ENCODE measurements at places on chromosomes 12 and 14.

- DNase-seq, result no peak
Observed at GRCh38 chr12:42968426-42968825, 378.9 kb upstream of the PRICKLE1 start.

DNA sequence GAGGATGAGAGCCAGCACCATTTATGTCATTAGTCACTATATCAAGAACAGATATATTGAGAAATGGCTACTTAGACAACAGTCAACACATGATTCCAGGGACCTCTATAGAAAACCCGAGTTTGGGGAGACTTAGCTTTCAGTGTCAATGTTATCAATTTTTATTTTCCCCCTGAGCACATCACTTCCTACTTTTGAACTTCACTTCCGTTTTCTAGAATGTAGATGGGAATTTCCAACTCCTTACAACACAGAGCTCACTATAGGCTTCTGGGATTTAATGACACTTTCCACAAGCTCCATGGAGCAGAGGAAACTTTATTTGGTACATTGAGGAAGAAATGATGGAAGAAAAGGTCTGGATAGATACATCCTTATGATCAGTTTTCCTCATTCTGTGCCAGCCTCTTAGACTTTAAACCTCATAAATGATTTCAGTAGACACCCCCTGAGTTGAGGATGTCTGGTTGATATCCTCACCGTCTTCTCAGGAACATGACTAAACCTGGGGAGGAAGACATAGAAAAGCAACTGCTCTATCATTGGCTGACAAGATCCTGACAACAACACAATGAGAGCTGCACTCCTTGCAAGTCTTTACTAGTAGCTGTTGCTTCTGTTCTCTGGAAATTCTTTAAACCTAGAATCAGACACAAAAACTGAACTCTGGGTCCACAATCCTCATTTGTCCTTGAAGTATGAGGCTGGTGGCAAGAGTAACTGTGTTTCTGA lies 449.4 kb upstream of the OR4E1 start:
- no peak for DNase-seq

GRCh38 chr12:57380300-57380699 lies 50.5 kb downstream of the R3HDM2 start:
- DNase-seq, result no peak

DNA sequence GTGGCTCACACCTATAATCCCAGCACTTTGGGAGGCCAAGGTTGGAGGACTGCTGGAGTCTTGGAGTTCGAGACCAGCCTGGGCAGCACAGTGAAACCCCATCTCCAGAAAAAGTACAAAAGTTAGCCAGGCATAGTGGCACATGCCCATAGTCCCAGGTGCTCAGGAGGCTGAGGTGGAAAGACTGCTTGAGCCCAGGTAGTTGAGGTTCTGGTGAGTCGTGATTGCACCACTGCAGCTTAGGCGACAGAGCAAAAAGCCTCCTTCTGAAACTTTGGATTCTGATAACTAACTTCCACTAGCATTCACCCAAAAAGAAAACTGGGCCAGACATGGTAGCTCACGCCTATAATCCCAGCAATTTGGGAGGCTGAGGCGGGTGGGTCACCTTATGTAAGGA lies 6.6 kb downstream of the BTBD7 start:
- no peak for DNase-seq

- no peak for DNase-seq
Observed at GRCh38 chr14:85445151-85445795, 84.7 kb upstream of the FLRT2 start.

DNA sequence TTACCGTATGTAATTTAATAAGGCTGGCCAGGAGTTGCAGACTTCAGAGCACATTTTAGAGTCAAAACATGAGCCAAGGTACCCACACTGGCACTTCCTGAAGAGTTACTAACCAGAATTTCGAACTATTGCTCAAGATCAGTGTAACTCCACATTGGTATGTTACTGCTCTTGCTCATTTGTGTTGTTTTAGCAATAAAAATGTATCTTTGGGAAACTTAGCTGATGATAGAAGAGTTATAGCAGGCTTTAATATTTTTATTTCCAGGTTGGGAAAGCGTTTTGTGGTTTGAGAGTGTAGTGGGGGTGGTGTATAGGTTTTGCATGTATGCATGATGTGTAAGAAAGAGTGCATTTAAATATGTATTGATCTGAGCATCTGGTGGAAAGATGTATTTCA lies 96.6 kb downstream of the SCN8A start:
- no peak for DNase-seq

DNA sequence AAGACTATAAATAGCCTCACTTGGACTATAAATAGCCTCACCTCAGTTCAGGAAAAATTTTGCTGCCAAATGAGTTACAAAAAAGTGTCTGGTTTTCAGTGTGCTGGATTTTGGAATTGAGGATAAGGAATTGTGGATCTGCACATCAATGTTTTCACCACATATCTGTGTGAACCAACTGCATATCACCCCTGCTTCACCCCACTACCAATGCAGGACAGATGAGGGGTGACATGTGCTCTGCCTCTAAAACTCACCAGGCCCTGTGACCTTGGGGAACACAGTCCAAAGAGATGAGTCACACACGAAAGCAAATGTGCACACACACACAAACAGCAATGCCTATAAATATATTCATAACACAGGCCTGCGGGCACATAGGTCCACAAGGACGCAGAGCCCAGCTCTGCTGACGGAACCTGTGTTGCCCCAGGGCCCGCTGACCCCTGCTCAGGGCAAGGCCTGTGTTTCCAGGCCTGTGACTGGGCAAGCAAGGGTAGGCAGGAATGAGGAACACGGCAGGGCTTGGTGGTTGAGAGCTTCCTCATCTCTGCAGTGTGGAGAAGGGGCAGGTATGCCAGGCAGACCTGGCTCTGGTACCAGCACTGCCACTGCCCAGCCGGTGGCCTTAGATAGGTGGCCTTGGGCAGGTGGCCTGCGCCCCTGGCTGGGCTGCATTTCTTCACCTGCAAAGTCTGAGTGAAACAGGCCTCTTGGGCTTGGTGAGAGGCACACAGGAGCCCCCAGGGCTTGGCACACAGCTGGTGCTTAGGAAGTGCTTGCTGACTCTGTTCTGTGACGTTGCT lies 82.4 kb downstream of the ARL6IP4 start:
- DNase-seq, result no peak

DNA sequence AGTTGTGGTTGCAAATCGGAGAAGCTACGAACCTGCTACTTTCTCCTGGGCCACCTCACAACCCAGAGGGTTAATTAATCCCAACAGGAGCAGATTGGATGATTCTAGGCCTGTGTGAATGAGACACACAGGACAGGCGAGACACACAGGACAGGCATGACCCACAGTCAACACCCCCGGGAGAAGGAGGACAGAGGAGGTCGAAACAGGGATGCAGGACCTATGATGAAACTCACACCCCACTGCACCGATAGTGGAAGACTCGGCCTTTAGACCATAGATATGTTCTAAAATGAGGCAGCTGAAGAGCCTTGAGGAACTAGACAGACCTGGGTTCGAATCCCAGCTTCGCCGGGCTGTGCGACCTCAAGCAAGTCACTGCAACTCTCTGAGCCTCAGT lies 11.6 kb downstream of the TMEM119 start:
- no peak for DNase-seq

GRCh38 chr14:90645842-90646443 lies 170.3 kb downstream of the TTC7B start:
- DNase-seq, result no peak

DNA sequence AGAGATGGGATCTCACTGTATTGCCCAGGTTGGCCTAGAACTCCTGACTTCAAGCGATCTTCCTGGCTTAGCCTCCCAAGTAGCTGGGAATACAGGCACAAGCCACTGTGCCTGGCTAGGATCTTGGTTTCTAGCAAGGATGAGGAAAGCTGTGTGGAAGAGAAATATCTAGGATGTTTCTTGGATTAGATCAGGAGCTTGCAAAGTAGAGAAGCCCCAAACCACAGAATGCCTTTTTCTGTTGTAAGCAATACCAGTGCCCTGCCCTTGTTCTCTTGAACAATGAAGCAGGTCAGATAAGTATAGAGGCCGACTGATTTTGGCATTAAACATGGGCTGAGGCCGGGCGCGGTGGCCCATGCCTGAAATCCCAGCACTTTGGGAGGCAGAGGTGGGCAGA lies 44.3 kb upstream of the STRN3 start:
- DNase-seq, result no peak

DNA sequence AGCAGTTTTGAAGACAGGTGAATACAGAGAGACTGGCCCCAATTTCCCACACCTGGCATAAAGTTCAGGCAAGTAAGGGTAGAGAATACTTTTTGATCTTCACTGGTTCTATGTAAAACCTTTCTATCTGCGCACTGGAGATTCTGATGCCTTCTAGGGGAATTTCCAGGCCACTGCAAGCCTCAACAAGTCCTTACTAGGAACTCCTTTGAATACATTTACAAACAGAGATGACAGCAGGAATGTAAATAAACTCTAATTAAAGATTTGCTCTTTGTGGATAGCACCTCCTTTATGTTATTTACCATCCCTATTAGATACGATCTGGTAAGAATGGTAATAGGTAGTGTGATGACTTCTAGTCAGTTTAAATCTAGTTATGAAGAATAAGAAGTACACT lies 69.2 kb downstream of the NTN4 start:
- DNase-seq, result no peak

- DNase-seq, result no peak
Observed at GRCh38 chr12:22919883-22920282, 294.9 kb downstream of the ETNK1 start.

GRCh38 chr14:31572955-31573354 lies 11.8 kb downstream of the NUBPL start:
- no peak for DNase-seq

DNA sequence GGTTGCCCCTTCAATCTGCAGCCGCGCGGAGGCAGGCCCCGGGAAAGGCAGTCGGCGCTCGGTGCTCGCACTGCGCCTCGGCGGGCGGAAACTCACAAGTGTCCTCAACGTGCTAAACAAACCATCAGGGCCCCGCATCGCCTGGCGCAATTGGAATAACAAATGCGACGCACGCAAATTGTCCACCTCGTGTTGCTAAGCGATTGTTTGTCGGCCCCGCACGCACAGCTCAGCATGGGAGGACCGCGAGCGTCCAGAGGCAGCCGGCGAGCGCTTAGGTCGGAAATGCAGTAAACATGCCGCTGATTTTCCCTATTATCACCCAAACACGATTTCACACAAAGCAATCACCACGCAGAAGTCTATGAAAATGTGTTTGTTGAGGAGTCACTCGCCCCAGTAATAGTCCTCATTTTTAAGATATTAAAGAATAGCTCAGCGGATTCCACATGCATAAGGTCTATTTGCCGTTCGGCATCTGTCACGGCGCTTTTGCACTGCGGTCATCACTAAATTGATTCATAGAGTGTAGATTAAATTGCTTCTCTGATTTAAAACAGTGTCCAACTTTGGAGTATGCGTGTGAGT lies 3.2 kb upstream of the GSC start:
- DNase-seq, result no peak

- DNase-seq, result no peak
Observed at GRCh38 chr12:60148831-60149230, 553.0 kb downstream of the SLC16A7 start.

DNA sequence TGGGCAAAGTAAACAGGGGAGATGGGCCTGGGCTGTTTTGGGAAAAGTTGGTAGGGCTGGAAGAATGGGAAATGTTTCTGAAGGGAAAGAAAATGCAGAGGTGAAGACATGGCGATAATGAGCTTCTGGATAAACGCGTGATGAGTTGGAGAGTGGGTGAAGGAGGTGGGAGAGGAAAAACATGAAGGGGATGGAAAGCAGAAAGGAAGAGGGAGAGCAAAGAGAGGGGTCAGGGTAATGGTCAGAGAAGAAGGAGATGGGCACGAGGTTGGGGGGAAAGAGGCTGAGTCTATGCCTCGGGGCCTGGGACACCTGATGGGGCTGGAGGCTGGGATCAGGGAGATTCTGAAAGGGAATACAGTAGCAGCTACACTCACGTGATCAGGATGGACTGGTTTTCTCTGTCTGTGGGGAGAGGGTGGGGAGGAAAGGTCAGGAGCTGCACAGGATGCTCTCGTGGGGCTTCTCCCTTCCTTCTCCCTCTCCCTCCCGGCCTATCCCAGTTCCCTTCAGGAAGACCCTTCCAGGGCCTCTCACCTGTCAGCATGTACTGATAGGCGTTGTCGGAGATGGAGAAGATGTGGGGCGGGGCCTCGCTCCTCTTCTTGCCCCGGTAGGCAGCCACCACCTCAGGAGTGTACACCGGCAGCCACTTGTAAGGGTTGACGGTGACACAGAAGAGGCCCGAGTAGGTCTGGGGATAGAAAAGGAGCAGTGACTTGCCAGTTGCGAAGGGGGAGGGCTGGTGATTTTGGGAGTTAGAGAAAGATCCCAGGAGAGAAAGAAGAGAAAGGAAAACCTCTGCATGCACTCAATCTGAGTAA lies 3.1 kb downstream of the MYH7 start:
- no peak for DNase-seq

DNA sequence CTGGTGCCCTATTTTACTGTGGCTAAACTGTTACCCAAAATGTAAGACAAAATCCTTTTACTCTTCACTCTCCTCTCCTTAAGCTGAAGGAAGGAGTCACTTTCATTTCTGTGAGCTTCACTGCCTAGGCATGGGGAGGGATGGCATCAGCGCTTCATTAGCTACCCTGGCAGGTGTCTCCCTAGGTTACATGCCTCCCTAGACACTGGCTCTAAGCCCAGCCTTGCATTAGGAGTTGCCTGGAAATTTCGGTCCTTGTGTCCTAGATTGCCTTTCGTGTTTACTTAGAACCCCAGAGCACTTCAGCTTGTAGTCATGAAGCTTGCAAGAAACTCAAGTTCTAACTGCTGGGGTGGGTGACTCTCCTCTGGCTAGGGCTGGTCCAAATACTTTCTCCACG lies 520.5 kb upstream of the STXBP6 start:
- DNase-seq, result no peak

Measured in activated naive CD4-positive, alpha-beta T cell treated with anti-CD3 and anti-CD28 coated beads for 36 hours (primary cell).